ENCODE measurements at places on chromosomes 12 and 14. TPM values are rescaled to one million over a fixed set of nuclear protein-coding genes. Genes with fewer than 3 reads are reported as not detected.

SLC5A8 gene
- total RNA-seq = not detected

LALBA gene
- not detected for total RNA-seq

SLC6A15 gene
- 12.5 TPM for total RNA-seq

AMDHD1 gene
- 0.13 TPM for total RNA-seq

VRTN gene
- total RNA-seq = not detected

POTEM gene
- not detected for total RNA-seq

CDK17 gene
- 70.5 TPM for total RNA-seq

TPH2 gene
- total RNA-seq = not detected

RAB35 gene
- total RNA-seq = 23.2 TPM

COX8C gene
- total RNA-seq = not detected

RPGRIP1 gene
- under 0.01 TPM for total RNA-seq

GZMH gene
- total RNA-seq = not detected

KRT74 gene
- not detected for total RNA-seq

PGF gene
- 14.6 TPM for total RNA-seq

TAS2R7 gene
- total RNA-seq = not detected

GLIPR1L1 gene
- not detected for total RNA-seq

OR11H6 gene
- not detected for total RNA-seq

RASSF9 gene
- 0.08 TPM for total RNA-seq

LLPH gene
- 11.3 TPM for total RNA-seq

A2M gene
- 566 TPM for total RNA-seq

CD27 gene
- not detected for total RNA-seq

PMEL gene
- total RNA-seq = 1.7 TPM

AVPR1A gene
- not detected for total RNA-seq

PHC1 gene
- total RNA-seq = 37.6 TPM

MYF5 gene
- not detected for total RNA-seq

CIDEB gene
- 0.16 TPM for total RNA-seq

HVCN1 gene
- total RNA-seq = 6.4 TPM

SLC4A8 gene
- total RNA-seq = 3.4 TPM

PRH2 gene
- total RNA-seq = 0.48 TPM

RIN3 gene
- 7.0 TPM for total RNA-seq

RAPGEF3 gene
- 0.72 TPM for total RNA-seq

KLRD1 gene
- total RNA-seq = under 0.01 TPM

MMP19 gene
- 38.4 TPM for total RNA-seq

CLEC1B gene
- total RNA-seq = not detected

IFT81 gene
- total RNA-seq = 11.7 TPM

LPAR5 gene
- total RNA-seq = not detected

ACSM4 gene
- not detected for total RNA-seq

POMT2 gene
- 14.5 TPM for total RNA-seq

LRRC10 gene
- not detected for total RNA-seq

ETNK1 gene
- total RNA-seq = 17.1 TPM

FITM1 gene
- not detected for total RNA-seq

KCNJ8 gene
- 3.2 TPM for total RNA-seq

DENND5B gene
- total RNA-seq = 5.6 TPM

SLCO1C1 gene
- not detected for total RNA-seq

KRT75 gene
- total RNA-seq = not detected
